ENCODE measurements at places on chromosomes 3 and 15.

DNA sequence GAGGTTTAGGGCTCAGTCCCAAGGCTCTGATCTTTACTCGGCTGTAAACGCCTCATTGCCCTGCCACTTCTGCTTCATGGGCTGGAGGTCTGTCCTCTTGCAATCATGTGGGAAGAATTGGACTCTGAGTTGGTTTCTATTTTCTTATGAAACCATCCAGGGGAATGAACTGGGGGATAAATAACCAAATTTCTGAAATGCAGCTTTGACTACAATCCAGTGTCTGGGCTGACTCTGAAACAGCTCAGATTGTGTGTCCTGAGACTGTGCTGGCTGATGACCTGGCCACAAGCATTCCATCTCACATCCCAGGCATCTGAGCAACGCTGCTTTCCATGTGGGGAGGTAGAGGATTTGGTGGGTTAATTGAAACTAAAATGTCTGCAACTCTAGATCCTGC, 71.0 kb upstream of the GALNT15 start:
- no peak for DNase-seq

DNA sequence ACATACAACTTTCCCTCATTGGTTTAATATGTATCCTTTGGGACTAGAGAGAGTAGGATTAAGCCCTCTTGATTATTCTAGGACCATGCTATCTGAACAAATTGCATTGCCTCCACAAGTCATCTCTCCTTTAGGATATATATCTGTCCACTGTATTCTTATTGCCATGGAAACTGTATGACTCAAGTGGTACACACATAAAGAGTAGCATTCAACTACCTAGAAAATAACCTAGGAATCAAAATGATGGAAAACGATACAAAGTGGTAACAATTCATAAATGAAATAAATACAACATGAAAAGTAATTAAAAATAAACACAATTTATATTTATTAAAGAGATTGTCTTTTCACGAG, 212.1 kb upstream of the P2RY1 start:
- DNase-seq = no peak

DNA sequence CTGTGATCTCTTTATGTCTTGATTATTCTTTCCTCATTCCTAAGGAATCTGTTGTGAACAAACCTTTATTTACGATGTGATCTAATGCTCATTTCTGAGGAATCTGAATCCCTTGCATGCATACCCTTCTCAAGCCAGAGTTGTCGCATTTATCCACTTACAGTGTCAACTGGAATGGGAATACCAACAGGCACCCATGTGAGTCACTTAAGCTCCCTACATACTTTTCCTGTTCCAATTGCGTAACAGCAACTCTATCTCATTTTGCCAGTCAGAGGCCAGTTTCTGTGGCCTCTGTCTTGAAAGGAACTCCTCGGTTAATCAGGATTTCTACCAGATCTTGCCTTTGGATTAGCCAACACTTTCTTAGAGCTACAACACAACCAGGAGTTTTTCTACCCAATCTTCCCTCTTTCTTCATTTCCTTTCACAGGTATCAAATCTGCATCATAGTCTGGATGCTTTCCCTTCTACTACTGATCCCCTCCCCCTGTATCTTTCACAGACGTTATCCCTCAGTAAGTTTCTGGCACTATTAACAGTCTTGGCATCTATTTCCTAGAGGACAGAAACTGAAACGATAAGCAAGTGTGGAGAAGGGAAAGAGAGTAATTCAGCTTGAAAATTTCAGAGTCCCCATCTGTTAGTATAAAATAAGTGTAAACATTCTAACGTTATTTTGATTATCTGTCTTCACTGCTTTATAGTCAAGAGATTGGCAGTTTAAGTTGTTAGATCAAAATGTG, 66.8 kb upstream of the BCHE start:
- DNase-seq = no peak

DNA sequence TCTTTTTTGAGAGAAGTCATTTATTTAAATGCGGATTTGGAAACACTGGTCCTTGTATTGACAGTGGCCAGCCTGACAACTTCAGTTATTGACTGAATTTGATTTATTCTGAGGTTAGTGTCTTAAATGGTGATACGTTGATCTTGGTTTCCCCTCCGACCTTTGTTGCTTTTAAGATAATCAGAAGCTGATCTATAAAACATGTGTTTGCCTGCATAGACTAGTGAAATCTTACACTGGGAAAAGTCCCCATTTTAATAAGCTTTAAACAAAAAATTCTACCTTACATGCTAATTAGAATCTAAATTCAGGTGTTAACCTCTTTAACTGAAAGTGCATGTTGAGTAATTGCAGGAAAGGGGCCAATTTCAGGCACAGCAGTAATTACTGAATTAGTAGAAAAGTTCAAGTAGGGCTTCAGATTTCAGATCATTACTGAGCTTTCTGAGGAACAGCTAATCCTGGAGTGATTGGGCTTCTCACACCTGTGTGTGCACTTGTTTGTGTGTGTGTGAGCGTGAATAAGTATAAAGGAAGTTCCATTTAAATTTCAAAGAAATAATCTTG, 221.4 kb downstream of the SOX2 start:
- DNase-seq = no peak

GRCh38 chr15:90836296-90836871, 32.0 kb upstream of the FURIN start:
- DNase-seq = no peak

- DNase-seq = no peak
These were observed 11.6 kb downstream of the STRIT1 start for GRCh38 chr3:155281912-155282311.

DNA sequence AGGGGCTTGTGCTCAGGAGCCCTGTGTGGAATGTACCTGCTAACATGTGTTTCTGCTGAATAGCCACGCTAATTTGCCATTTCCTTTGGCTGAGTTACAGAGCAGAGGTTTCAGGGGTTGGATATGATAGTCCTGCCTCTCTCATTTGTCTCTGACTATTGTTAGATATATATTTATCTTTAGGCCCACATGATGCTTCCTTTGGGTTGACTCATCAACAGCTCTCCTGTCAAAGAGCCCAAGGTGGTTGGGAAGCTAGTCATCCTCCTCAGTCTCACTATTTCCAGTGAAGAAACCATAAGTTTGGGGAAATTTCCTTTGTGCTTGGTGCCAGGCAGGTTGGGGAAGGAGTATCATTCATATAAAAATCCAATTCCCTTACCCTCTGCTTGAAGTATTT, 1194.6 kb downstream of the ZPLD1 start:
- no peak for DNase-seq

GRCh38 chr3:33914731-33915379, 116.4 kb downstream of the PDCD6IP start:
- no peak for DNase-seq

GRCh38 chr3:20832963-20833362, 647.0 kb upstream of the SGO1 start:
- no peak for DNase-seq

GRCh38 chr3:16067837-16068471, 106.5 kb upstream of the GALNT15 start:
- no peak for DNase-seq

GRCh38 chr3:67447393-67447792, 207.0 kb downstream of the SUCLG2 start:
- no peak for DNase-seq

GRCh38 chr3:9311228-9311627, 51.6 kb upstream of the THUMPD3 start:
- no peak for DNase-seq

GRCh38 chr3:37693511-37694283, 168.0 kb upstream of the CTDSPL start:
- no peak for DNase-seq

DNA sequence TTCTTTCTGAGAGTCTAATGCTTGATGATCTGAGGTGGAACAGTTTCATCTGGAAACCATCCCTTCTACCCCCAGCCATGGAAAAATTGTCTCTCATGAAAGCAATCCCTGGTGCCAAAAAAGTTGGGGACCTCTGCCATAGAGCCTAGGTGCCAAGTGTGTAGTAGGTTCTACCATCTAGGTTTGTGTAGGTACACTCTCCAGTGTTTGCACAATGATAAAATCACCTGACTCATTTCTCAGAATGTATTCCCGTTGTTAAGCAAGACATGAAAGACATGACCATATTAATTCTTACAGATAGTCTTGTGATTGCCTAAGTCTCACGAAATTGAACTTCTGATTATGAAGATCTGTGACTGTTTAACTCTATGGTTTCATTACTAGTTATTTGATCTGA, 68.6 kb downstream of the KAT2B start:
- DNase-seq = no peak

GRCh38 chr3:40340541-40341170, 31.1 kb downstream of the EIF1B start:
- no peak for DNase-seq

GRCh38 chr15:72229947-72230196, 1.1 kb downstream of the PKM start:
- no peak for DNase-seq

GRCh38 chr15:68177742-68178141, 27.4 kb downstream of the CALML4 start:
- DNase-seq = no peak

DNA sequence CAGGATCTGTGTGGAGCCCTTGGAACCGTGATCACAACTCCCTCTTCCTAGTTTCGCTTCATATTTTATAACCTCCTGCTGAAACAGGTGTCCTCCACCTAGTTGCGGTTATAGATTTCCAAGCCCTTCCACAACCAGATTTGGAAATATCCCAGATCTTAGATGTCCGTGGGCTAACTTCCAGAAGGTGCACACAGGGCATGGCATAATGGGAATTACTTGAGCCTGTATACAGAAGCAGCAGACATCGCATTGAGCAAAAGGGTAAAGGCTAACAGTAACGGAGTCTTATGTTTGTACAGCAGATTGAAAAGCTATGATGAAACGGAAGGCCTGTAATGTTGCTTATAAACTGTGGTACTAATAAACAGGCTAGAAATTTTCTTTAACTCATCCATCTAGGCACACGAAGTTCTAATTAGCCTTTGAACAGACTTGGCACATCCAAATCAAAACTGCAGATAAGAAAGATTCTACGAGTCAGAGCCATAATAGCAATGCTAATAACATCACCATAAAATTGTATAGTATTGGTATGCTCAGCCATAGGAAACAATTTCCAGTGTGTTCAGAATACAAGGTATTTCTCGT, 1.2 kb upstream of the USF3 start:
- DNase-seq = no peak

DNA sequence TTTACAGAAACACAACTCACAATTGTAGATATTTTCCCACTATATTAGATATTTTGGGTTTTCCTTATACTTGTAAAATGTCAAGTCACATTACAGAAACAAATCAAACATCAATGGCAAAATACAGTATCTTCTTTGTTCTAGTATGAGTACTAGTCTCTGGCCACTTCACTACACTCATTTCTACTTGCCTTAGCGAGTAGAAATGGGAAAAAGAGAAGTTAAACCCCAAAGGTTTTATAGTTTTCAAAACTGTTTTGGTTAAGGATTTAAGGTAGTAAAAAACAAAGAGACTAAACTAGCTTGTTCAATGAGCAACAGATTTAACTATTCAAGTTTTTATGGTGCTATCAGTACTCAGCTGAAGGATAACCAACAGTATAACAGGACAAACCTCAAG, 81.7 kb downstream of the BTD start:
- no peak for DNase-seq

DNA sequence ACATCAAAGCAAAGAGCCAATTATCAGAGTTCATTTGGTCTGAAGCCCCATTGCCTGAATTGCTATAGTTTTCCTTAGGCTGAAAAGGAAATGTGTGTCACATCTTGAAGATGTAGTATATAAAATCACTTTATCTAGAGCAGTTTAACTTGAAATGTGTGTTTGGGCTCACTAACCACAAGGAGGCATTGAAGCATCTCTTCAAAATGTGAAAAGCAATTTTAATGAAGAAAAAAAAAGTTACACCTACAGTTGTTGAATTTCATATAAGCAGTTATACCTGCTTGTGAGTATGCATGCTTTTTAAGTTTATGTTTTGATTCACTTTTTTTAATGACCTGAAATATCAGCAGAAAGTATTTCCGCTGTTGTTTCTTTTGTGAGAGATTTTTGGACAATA, 129.3 kb downstream of the IQCH start:
- no peak for DNase-seq

GRCh38 chr3:162774613-162775100, 1278.0 kb downstream of the OTOL1 start:
- no peak for DNase-seq

DNA sequence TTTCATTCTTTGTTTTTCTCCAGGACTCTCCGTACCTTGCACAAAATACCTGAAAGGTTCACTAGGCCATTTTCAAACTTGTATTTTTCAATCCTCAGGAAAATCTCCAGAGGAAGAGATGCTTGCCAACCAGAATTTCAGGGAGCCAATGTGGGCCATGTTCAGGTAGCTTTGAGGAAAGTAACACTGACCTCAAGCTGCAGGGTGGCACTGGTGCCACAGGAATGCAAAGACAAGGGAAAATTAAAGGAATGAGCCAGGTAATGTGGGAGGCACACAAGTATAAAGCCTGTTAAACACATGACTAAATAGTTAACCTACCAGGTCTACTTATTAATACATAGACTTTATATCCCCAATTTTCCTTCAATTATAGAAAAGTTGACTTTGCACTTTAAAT, 51.9 kb upstream of the GAP43 start:
- DNase-seq = no peak

GRCh38 chr3:133991637-133992036, 38.1 kb downstream of the SLCO2A1 start:
- no peak for DNase-seq

DNA sequence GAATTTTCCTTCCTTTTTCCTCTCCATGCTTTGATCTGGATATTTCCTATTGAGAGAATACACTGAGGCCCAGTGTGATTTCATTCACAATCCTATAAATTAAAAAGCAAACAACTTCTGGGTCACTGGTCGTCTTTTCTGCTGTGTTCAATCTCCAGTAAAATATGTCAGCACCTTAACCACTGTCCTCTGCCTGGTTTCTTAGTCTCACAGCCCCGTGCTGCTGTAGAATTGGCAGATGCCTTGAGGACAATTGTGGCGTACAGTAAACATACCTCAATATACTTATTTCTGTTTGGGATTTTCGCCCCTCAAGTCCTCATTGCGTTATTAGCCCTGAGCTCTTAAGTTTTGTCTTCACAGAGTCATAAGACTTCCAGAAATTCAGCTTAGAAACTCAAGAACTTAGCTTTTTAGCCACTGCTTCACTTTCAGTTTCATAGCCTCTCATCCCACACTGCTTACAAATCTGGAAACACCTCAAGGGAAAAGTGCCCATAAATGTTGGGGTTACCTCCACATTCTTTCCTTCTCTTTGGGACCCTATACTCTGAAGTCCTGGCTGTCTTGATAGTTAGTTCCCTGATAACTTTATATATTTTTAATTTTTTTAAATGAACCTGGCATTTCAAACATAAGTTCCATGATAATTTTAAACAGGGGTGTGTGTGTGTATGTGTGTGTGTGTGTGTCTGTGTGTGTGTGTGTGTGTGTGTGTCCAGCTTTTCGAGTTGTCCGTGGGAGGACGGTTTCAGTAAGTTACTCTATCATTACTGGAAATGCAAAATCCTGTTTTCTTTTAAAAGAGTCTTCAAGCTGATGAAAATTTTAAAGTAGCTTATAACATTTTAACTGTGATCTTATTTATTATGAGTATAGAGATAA, 238.4 kb upstream of the CTDSPL start:
- no peak for DNase-seq

GRCh38 chr15:60752973-60753720, 274.2 kb upstream of the ICE2 start:
- DNase-seq = no peak
